ENCODE measurements at places on chromosomes 1 and 21. TPM values are rescaled to one million over a fixed set of nuclear protein-coding genes. Genes with fewer than 3 reads are reported as not detected.

The TNFSF4 gene
- total RNA-seq: 0.87 TPM

The RIMS3 gene
- 0.33 TPM for total RNA-seq

The RSPH1 gene
- 0.17 TPM for total RNA-seq

The KLF17 gene
- total RNA-seq: 0.17 TPM

The DNASE2B gene
- total RNA-seq: not detected

The TUFT1 gene
- 4.5 TPM for total RNA-seq

The UQCRH gene
- 196 TPM for total RNA-seq

The KIF21B gene
- total RNA-seq: under 0.01 TPM

The CFAP107 gene
- total RNA-seq: under 0.01 TPM

The RRP1 gene
- total RNA-seq: 15.1 TPM

The CRYAA gene
- not detected for total RNA-seq

The JAM2 gene
- 1.5 TPM for total RNA-seq

The CD52 gene
- not detected for total RNA-seq

The GBP6 gene
- 0.15 TPM for total RNA-seq

The OLIG2 gene
- not detected for total RNA-seq

The RGSL1 gene
- total RNA-seq: not detected

The TNNT2 gene
- not detected for total RNA-seq

The SWT1 gene
- total RNA-seq: 6.3 TPM

The AGO4 gene
- 21.5 TPM for total RNA-seq

The SAMD13 gene
- 1.2 TPM for total RNA-seq

The SDE2 gene
- 15.5 TPM for total RNA-seq

The SYNC gene
- 136 TPM for total RNA-seq

The KRTAP26-1 gene
- total RNA-seq: not detected

The GJA5 gene
- 2.0 TPM for total RNA-seq

The CBR3 gene
- total RNA-seq: 26.3 TPM

The NTMT2 gene
- not detected for total RNA-seq

The CAPN8 gene
- not detected for total RNA-seq

The HUNK gene
- not detected for total RNA-seq

The UBQLN4 gene
- 12.9 TPM for total RNA-seq

The THEM5 gene
- 0.17 TPM for total RNA-seq

The RGS16 gene
- total RNA-seq: 0.66 TPM

All from smooth muscle cell of trachea (primary cell).